H1 (cell line): ENCODE measurements at places on chromosomes 3 and 15. TPM values are rescaled to one million over a fixed set of nuclear protein-coding genes. Genes with fewer than 3 reads are reported as not detected.
A peak's percentile ranks its signal among the peaks of the same experiment; 100 is the strongest.

DNA sequence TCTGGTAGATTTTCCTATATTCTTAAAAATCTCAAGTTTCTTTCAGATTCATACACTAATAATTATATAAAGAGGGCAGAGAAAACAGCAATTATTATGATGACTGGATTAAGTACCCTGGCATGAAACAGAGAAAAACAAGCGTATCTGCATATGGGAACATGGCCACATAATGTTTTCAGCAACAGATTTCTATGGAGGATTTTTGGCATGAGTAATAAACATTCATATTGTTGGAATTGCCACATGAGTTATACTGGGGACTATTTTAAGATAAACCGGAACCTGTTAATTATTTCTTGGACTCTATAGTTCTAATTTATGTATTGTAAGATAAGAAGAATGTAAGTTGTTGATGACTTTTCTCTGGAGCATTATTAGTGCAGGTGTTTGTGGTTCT lies 112.7 kb downstream of the OXSM start:
- H3K27me3 ChIP-seq = no peaks in the 10 kb centered on the region
- no peak overlapping the region for H3K4me3 ChIP-seq
- no peaks in the 10 kb centered on the region for H3K4me1 ChIP-seq
- no peak for DNase-seq
- H3K27ac ChIP-seq = no peak overlapping the region

GRCh38 chr3:129793319-129793718 lies 100.2 kb downstream of the TMCC1 start:
- H3K36me3 ChIP-seq = no peaks in the 10 kb centered on the region
- H3K27me3 ChIP-seq = no peaks in the 10 kb centered on the region
- peaks cover 4% of the 10 kb centered on the region for H3K4me1 ChIP-seq
- DNase-seq = no peak

- no peak for DNase-seq
- no peaks in the 10 kb centered on the region for H3K36me3 ChIP-seq
- H3K27ac ChIP-seq = no peak overlapping the region
- H3K27me3 ChIP-seq = no peaks in the 10 kb centered on the region; the same call in 1 of the 2 replicates
Observed at GRCh38 chr15:77002954-77003912, 8.3 kb downstream of the PSTPIP1 start.

GRCh38 chr3:72950801-72951200 lies 45.8 kb upstream of the PPP4R2 start:
- H3K27me3 ChIP-seq = no peaks in the 10 kb centered on the region
- H3K4me1 ChIP-seq = peaks cover 10% of the 10 kb centered on the region
- H3K36me3 ChIP-seq = no peaks in the 10 kb centered on the region
- H3K4me3 ChIP-seq = no peak overlapping the region
- no peak overlapping the region for H3K27ac ChIP-seq

- no peaks in the 10 kb centered on the region for H3K36me3 ChIP-seq
- no peaks in the 10 kb centered on the region for H3K4me1 ChIP-seq
- no peaks in the 10 kb centered on the region for H3K27me3 ChIP-seq
- no peak overlapping the region for H3K27ac ChIP-seq
Observed at GRCh38 chr15:72511536-72511935, 37.4 kb downstream of the ARIH1 start.

Gene LAMB2
- total RNA-seq = 107 and 112 TPM in 2 replicates

DNA sequence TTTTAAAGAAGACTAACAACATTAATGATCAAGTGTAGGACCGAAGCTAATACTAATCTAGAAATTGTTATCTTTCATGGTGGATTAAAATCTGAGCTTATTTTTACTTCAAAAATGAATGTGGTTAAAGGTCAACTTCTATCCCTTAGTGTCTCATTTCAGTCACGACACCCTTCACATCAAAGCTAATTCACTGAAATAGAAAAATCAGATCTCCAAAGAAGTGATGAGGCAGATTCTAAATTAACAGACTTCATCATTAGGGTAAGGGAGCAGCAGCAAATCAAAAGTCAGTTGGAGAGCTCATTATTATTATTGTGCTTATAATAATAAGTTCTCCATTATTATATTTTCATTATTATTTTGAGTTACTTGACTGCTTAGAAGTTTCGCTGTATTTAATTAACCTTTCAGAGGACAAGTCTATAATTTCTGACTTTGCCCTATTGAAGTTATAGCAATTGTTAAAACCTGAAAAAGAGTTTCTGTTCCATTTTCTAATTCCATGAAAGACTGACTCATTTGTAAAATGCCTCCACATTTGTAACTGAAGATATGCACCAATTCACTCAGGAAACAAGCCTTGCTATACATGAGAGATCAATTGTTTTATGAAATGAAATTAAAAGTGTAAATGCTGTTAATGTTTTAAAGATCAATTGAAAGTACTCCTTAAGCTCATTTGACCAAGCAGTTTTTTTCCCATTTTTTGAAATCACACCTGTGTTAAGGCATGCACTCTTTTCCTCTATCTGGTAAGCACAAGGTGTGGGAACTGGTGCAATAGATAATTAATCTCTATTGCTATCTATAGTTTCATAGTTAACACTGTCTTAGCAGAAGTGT lies 23.1 kb upstream of the CMC1 start:
- no peak for DNase-seq
- H3K27ac ChIP-seq = no peak overlapping the region
- H3K36me3 ChIP-seq = no peaks in the 10 kb centered on the region
- no peaks in the 10 kb centered on the region for H3K4me1 ChIP-seq
- no peaks in the 10 kb centered on the region for H3K27me3 ChIP-seq

GRCh38 chr15:41838400-41838897 lies at the start of gene PLA2G4B:
TSS of gene PLA2G4B (plus strand) at chr15:41838847. CDS start at chr15:41838914, 67 bp downstream.
- H3K4me1 ChIP-seq = no peaks in the 10 kb centered on the region
- no peak within 1 kb of the TSS for H3K4me3 ChIP-seq
- H3K27me3 ChIP-seq = no peaks in the 10 kb centered on the region

GRCh38 chr3:13015286-13016082 lies 57.7 kb downstream of the IQSEC1 start:
- H3K36me3 ChIP-seq = no peaks in the 10 kb centered on the region
- H3K27me3 ChIP-seq = peaks cover 4% of the 10 kb centered on the region; the same call in 1 of the 2 replicates

DNA sequence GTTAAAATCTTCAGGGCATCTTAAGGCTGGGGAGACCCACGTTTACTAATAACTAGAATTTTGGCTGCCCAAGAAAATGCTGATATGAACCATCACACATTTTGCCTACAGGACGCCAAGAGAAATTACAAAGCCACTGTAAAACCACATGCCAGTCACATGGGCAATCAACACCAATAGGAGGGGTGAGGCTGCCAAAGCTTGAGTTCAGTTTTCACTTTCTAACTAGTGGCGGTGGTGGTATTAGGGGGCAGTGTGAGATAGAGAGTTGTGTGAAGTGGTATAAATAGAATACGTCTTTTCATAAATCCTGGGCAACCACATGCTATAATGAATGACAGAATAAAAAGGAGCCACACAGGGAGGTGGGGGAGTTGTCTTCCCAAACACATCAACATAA lies 147.3 kb downstream of the WNT5A start:
- H3K4me3 ChIP-seq = no peak overlapping the region
- no peaks in the 10 kb centered on the region for H3K4me1 ChIP-seq
- no peaks in the 10 kb centered on the region for H3K36me3 ChIP-seq
- no peak overlapping the region for H3K27ac ChIP-seq
- DNase-seq = no peak

GRCh38 chr15:55710286-55710685 lies 32.7 kb downstream of the PRTG start:
- no peaks in the 10 kb centered on the region for H3K27me3 ChIP-seq
- no peak overlapping the region for H3K4me3 ChIP-seq
- DNase-seq = no peak
- no peaks in the 10 kb centered on the region for H3K4me1 ChIP-seq

- no peak for DNase-seq
- no peak overlapping the region for H3K4me3 ChIP-seq
- H3K27ac ChIP-seq = no peak overlapping the region
- no peaks in the 10 kb centered on the region for H3K36me3 ChIP-seq
- peaks cover under 1% of the 10 kb centered on the region; the same call in 1 of the 2 replicates for H3K27me3 ChIP-seq
Observed at GRCh38 chr3:142884531-142884930, 4.4 kb downstream of the PCOLCE2 start.

GRCh38 chr15:62809968-62810260 lies 232.6 kb upstream of the TPM1 start:
- no peaks in the 10 kb centered on the region for H3K27me3 ChIP-seq
- no peak overlapping the region for H3K4me3 ChIP-seq
- no peak for DNase-seq
- peaks cover 7% of the 10 kb centered on the region; the same call in 1 of the 2 replicates for H3K4me1 ChIP-seq
- H3K27ac ChIP-seq = no peak overlapping the region
- H3K36me3 ChIP-seq = no peaks in the 10 kb centered on the region

DNA sequence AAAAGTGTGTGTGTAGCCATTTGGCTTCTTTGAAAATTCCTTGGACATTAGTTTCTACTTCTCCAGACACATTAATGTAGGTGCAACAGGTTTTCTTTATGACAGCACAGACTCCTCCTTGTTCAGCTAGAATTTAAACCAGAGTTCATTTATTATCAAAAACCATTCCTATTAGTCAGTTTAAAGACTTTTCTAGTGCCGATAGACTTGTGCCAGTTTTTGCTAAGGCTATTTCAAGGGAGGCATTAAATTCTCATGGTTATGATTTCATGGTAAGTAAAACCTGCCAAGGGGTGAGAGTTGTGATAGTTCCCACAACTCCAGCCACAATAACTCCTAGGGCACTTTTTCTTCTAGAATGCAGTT lies 20.6 kb upstream of the SENP7 start:
- H3K27me3 ChIP-seq = no peaks in the 10 kb centered on the region
- DNase-seq = no peak
- no peak overlapping the region for H3K27ac ChIP-seq
- H3K36me3 ChIP-seq = no peaks in the 10 kb centered on the region

Gene ISLR2
- total RNA-seq = 0.23 and 0.58 TPM in 2 replicates

Gene ZPLD1
- total RNA-seq = not detected in 2 replicates

DNA sequence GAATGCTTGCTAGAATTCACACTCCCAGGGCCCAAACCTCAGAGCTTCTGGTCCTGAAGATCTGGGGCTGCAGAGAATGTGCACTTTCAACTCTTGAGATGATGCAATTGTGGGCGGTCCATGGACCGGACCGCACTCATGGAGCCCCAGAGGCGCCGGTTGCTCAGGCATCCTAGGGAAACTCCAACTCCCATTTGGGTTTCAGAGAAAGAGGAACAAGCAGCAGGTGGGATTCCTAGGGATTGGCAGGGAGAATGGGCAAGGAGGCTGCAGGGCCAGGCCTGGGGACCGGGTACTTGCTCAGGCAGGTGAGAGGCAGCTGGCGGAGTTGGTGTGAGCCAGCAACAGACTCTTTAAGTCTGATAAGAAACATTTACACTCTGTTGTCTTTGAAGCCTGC lies 3.5 kb downstream of the NOX5 start:
- no peak overlapping the region for H3K27ac ChIP-seq
- no peaks in the 10 kb centered on the region for H3K36me3 ChIP-seq
- no peak for DNase-seq
- H3K4me1 ChIP-seq = no peaks in the 10 kb centered on the region

DNA sequence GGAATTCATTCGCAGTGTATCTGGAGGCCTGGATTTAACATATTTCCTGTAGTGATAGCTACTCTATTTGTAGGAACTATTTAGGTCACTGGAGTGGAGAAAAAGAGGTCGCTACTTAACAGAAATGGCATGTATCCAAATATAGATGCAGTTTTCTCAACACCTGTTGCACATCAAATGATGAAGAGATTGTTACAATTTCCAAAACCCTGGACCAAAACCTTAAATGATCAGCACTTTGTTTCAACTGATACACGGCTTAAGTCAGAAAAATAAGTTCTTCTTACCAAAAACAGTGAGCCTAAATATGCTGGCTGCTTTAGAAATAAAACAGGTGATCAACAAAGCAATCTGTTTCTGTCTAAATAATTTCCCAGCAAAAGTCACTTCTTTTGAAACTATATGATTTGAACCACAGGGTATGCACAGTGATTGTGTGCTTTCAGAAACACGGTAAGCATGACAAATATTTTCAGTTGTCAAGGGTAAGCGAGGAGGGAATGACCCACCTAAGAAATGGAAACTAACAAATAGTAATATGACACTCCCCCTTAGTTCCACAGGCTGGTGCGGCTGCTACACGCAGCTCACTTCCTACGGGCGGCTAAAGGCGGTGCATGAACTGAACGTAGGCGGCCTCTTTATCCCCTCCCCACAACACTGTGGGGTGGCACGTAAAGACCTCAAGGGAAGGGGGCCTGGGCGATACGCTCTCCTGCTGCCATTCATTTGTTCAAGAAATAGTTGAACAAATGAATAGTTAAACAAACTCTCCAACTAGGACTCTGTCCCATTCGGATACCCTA lies 1.1 kb downstream of the EHD4 start:
- peak overlapping the region; percentile 89; the same call in 1 of the 2 replicates for H3K27ac ChIP-seq
- peak overlapping the region; percentile 75 for H3K4me3 ChIP-seq
- no peaks in the 10 kb centered on the region for H3K36me3 ChIP-seq
- H3K27me3 ChIP-seq = no peaks in the 10 kb centered on the region
- DNase-seq = no peak

DNA sequence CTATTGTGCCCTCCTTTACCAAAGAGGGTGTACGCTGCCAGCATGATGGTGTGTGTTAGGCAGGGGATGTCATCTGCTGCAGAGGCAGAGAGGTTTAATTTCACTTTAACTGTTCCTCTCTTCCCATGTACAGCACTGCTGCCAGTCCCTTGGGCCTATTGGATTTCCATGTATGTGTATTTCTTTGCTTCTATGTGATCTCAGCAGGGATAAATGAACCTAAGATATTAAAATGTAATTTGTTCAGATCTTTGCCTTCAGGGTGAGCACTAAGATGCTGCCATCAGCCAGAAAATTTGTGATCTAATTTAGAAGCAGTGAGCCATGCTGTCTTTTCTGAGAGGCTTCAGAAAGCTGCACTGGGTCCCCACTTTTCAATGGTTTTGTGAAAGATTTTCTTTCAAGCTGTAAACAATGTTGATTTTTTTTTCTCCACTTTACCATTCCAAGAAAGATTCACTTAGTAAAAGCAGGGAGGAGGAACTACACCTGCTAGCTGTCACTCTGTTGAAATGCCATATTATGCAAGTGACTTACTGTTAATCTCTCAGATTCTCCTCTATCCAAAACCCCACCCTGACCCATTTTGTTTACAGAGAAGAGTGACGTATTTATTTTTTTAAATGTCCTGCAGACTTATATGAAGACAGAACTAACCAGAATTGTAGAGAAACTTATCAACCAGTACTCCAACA lies 261.9 kb downstream of the TBL1XR1 start:
- no peaks in the 10 kb centered on the region for H3K36me3 ChIP-seq
- H3K27me3 ChIP-seq = no peaks in the 10 kb centered on the region
- DNase-seq = no peak

GRCh38 chr3:156983559-156983958 lies 157.4 kb downstream of the LEKR1 start:
- no peaks in the 10 kb centered on the region for H3K4me1 ChIP-seq
- no peaks in the 10 kb centered on the region for H3K27me3 ChIP-seq
- H3K27ac ChIP-seq = no peak overlapping the region
- H3K36me3 ChIP-seq = no peaks in the 10 kb centered on the region
- no peak for DNase-seq

Gene CYP1A2
- total RNA-seq = not detected in 2 replicates

DNA sequence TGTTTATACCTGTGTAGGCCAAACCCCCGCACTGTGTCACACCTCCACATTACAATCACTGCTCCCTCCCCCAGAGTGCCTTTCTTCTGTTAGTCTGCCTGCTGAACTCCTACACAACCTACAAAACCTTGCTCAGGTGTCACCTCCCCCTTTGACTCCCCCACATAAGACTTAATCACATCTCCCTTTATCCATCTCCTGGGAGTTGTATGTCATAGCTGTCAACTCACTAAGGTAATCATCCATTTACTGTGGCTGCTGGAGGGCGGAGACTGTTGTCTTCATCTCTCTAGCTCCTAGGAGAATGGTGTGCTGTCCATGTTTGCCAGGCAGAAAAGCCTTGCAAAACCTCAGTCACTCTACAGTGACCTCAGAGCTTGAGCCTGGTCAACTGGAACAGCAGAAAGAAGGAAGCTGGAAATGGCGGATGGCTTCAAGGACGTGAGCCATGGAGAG lies 43.8 kb downstream of the ZNF710 start:
- no peaks in the 10 kb centered on the region for H3K36me3 ChIP-seq
- peaks cover 8% of the 10 kb centered on the region; the same call in 1 of the 2 replicates for H3K4me1 ChIP-seq
- H3K4me3 ChIP-seq = no peak overlapping the region
- no peaks in the 10 kb centered on the region for H3K27me3 ChIP-seq
- DNase-seq = no peak
